ENCODE measurements at places on chromosomes 3 and 15. TPM values are rescaled to one million over a fixed set of nuclear protein-coding genes. Genes with fewer than 3 reads are reported as not detected.
A peak's percentile ranks its signal among the peaks of the same experiment; 100 is the strongest.

DNA sequence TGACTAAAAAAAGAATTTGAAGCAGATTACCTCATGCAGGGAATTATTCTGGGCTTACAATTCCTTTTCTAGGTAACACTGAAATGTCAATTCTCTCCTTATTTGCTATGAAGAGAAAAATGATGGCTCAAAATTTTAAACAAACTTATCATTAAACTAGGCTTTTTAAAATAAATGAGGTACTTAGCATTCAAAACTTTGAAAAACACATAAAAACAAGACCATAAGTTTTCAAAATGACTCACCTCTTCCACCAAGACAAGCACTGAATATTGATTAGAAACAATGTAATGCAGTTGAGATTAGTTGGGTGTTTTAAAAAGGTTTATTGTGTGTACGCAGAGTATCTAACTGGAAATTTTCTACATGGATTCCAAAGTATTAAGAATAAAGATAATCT lies 154.6 kb downstream of the ADAM10 start:
- no peak for DNase-seq

The TM2D3 gene
- polyA plus RNA-seq = 46.2 TPM

DNA sequence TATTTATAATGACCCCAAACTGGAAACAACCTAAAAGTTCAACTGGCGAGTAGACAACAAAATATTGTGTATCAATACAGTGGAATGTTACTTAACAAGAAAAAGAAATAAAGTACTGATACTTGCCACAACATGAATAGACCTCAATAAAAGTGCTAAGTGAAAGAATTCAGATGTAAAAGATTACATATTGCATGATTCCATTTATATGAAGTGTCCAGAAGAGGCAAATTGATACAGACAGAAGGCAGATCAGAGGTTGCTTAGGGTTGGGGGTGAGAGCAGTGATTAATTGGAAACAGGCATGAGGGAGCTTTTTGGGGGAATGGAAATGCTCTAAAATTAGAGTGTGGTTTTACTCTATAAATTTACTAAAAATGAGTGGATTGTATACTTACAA lies 183.3 kb downstream of the SATB1 start:
- DNase-seq = no peak

The GOLGA8O gene
- polyA plus RNA-seq = 0.42 TPM

The CCDC33 gene
- polyA plus RNA-seq = not detected

The ITGA11 gene
- 5.9 TPM for polyA plus RNA-seq

GRCh38 chr3:145704020-145704419 lies 457.0 kb downstream of the PLOD2 start:
- no peak for DNase-seq

- no peak for DNase-seq
Observed at GRCh38 chr3:111608383-111608782, 13.2 kb upstream of the ZBED2 start.

DNA sequence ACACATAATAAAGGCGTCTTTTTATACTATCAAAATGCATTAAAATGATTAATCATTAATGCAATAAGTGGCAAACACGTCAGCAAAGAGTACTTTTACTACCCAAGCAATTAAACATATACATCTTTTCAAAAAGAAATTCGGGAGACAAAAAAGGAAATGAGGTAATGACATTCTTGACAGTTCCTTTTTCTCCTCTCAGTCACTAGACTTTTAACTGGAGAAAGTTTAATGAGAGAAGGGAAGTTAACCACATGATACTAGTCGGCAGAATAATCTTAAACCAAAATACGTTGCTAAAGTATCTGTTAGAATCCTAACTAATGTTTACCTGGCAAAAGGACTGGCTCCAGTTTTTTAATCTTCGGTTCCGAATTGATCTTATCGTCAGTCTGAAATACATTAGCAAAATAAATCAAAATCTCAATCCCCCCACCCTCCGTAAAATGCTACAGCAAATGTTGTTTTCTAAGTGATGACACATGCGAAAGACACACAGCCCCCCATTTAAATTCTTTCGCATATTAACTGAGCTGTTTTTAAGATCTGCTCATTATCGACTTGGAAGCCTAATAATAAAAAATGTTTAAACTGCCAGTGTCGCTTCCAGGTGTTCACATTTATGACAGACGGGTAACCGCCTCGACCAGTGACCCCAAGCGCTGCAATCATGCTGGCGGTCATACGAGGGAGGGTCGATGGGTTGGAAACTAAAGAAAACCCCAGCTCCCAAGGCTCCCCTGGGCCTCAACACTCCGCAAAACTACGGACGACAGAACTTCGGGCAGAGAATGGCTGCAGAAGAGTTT lies 778 bp downstream of the MTMR10 start:
- no peak for DNase-seq

DNA sequence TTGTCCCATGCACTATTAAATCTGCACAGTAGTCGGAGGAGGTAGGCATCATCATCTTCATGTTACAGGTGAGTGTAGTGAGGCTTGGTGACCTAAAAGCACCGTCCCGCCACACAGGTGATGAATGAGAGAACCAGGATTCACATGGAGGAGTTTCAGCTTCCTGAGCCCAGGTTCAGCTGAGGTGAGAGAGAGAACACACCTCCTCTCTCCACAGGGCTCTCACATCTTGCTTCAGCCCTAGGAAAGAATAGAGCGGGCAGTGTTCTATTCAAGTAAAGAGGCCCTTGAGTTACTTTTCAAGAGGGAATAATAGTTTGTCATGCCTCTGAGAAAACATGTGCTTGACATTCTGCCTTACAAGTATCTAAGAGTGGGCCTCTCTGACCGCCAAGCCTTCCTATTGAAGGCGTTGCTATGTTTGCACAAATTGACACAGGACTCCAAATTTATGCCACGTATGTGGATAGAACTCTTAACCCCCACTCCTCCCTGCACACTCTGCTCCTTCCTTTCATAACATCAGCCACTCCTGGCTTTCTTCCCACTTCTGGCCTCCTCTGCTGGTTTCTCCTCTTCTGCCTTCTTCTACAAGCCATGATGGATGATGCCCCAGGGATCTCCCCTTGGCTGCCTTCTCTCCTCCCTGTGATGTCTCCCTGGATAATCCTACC lies 138.3 kb upstream of the ABHD17C start:
- DNase-seq = no peak

DNA sequence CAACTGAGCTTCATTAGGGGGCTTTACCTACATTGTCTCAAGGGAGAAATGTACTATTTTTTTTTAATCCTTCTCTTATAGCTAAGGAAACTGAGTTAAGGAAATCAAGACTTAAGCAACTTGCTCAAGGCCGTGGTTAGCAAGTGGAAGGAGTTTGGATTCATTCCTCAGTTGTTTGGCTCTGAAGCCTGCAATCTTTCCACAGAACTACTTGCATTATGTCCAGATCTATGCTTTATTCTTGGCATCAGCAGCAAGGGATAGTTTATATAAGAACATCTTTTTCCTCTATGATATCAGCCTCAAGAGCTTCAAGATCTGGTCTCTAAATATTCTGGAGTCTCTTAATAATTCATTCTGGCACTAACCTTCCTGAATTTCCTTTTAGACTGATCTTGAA lies 182.4 kb downstream of the SV2B start:
- DNase-seq = no peak

GRCh38 chr15:35991386-35991785 lies 445.4 kb upstream of the DPH6 start:
- DNase-seq = no peak

DNA sequence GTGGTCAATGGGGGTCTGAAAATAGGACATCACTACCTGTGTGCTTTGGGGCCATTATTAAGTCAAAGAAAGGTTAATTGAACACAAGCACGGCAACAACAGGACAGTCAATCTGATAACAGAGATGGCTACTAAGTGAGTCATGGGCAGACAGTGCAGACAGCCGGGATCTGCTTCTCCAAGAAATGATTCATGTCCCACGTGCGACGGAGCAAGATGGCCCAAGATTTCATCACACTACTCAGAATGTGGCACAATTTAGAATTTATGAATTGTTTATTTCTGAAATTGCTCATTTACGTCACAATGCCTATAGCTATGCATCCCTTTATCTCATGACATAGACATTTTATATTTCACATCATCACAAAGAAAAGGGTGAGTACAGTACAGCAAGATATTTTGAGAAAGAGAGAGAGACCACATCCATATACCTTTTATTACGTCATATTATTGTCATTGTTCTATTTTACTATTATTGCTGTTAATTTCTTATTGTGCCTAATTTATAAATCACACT lies 770.6 kb upstream of the NR2F2 start:
- no peak for DNase-seq

GRCh38 chr3:106830334-106830733 lies 546.9 kb upstream of the CCDC54 start:
- no peak for DNase-seq

The TRPM1 gene
- 0.25 TPM for polyA plus RNA-seq

The PPM1M gene
- 5.6 TPM for polyA plus RNA-seq

DNA sequence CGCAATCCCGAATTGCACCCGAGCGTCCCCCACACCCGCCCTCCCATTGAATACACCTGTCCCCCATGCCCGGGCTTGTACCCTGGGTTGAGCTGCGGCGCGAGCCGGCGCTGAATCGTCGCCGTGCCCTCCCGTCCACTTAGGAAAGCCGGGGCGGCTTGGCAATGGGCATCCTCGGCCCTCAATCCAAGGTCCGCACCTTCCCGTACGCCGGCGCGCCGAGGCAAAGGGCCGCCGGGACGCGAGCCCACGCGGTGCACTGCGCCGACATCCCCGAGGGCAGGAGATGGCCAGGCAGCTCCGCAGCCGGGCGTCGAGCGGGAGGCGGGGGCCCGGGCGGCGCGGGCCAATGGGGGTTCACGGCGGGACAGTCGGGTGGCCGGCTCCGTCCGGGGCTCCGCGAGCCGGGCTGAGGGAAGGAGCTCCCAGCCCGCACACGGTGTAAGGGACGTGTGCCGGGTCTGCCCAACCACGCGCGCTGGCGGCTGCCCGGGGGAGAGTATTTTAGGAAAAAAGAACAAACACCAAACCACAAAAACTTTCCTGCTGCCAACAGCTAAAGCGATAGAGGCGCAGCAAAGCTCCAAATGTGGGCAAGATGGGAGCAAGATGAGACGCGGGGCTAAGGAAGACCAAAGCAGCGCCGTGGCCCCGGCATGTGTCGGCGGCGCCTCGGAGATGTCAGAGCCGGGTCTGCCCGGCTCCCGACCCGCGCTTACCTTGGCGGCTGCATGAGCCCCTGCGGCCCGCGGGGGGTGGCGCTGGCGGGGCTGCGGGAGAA lies 621 bp downstream of the RGMA start:
- peak; percentile 17 for DNase-seq

GRCh38 chr3:64238971-64239667 lies 13.9 kb upstream of the PRICKLE2 start:
- DNase-seq = peak; percentile 88
